ENCODE measurements at places on chromosomes 3 and 15. TPM values are rescaled to one million over a fixed set of nuclear protein-coding genes. Genes with fewer than 3 reads are reported as not detected.

DNA sequence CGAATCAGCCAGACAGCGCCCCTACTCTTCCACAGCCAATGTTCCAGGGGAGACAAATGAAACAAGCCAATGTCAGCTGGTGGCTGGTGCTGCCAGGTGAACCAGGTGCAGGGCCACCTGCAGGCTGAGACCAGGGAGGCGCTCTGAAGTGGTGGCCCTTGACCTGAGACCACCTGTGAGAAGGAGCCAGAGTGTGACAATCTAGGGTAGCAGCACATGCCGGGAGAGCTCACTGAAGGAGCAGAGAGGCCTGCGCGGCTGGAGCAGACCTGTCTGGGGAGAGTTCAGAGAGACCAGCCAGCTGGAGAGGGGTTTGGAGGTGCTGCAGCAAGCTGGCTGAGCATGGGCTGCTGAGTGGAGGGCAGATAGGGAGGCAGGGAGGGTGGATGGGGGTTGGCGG is 693 bp upstream of the STAB1 start:
- no peak overlapping the region for H3K27ac ChIP-seq
- peaks cover 14% of the 10 kb centered on the region for H3K36me3 ChIP-seq
- no peaks in the 10 kb centered on the region for H3K27me3 ChIP-seq

- H3K27me3 ChIP-seq = no peaks in the 10 kb centered on the region
- no peak for DNase-seq
- peaks cover 20% of the 10 kb centered on the region for H3K36me3 ChIP-seq
- H3K4me3 ChIP-seq = no peak overlapping the region
- no peaks in the 10 kb centered on the region for H3K4me1 ChIP-seq
- no peak overlapping the region for H3K27ac ChIP-seq
Measured at GRCh38 chr3:195692354-195692685, 28.5 kb upstream of the MUC20 start.

Gene STAB1
- total RNA-seq = 7.6 TPM

DNA sequence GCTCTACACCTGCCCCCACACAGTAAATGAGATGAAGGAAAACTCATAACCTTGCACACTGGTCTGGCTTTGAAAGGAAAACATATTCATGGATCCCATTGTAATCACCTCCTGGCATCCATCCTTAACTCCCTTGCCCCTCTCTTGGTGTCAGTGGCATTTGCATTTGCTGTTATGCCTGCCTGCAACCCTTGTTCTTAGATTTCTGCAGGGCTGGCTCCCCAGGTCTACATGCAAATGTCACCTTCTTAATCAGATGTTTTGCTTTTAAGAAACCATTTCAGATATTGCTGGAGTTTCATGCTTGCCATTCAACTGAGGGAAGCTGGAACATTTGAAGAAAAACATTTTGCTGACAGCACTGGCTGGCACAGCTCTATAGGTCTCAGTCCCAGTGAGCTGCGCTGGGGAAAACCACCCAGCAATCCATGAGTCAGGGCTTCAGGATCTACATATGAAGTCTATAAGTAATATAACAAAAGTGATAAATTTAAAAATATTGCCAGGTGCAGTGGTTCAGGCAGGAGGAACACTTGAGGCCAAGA is 19.1 kb downstream of the LRRC2 start:
- no peaks in the 10 kb centered on the region for H3K36me3 ChIP-seq
- no peak overlapping the region for H3K27ac ChIP-seq
- H3K4me1 ChIP-seq = peaks cover 6% of the 10 kb centered on the region
- no peaks in the 10 kb centered on the region for H3K27me3 ChIP-seq
- DNase-seq = no peak

GRCh38 chr15:80931191-80931590 is 58.4 kb downstream of the MESD start:
- no peak for DNase-seq
- no peak overlapping the region for H3K4me3 ChIP-seq
- no peaks in the 10 kb centered on the region for H3K4me1 ChIP-seq

DNA sequence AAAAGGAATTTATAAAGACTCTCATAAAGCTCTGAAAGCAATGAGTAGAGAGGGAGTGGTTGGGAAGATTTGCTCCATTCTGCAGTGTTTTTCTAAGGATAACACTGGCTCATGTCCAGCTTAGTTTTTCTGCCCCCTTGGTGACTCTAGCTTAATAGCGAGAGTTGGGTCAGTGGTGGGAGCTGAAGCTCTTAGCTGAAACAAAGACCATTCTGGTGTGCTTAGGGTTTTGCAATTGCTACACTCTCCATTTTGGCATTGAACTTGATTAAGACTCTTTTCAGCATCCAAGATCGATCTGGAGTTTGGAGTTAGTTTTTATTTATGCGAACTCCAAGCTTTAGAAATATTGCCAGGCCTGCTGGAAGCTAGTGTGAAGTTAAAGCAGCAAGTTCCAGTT is 98.0 kb downstream of the ATG7 start:
- no peak overlapping the region for H3K27ac ChIP-seq
- peaks cover 7% of the 10 kb centered on the region for H3K36me3 ChIP-seq
- H3K4me1 ChIP-seq = no peaks in the 10 kb centered on the region
- DNase-seq = no peak

Gene CRBN
- total RNA-seq = 47.8 TPM

GRCh38 chr3:54223063-54223462 is 100.7 kb downstream of the CACNA2D3 start:
- no peak for DNase-seq
- H3K27ac ChIP-seq = no peak overlapping the region
- no peaks in the 10 kb centered on the region for H3K27me3 ChIP-seq
- no peaks in the 10 kb centered on the region for H3K4me1 ChIP-seq
- no peak overlapping the region for H3K4me3 ChIP-seq
- H3K36me3 ChIP-seq = no peaks in the 10 kb centered on the region

DNA sequence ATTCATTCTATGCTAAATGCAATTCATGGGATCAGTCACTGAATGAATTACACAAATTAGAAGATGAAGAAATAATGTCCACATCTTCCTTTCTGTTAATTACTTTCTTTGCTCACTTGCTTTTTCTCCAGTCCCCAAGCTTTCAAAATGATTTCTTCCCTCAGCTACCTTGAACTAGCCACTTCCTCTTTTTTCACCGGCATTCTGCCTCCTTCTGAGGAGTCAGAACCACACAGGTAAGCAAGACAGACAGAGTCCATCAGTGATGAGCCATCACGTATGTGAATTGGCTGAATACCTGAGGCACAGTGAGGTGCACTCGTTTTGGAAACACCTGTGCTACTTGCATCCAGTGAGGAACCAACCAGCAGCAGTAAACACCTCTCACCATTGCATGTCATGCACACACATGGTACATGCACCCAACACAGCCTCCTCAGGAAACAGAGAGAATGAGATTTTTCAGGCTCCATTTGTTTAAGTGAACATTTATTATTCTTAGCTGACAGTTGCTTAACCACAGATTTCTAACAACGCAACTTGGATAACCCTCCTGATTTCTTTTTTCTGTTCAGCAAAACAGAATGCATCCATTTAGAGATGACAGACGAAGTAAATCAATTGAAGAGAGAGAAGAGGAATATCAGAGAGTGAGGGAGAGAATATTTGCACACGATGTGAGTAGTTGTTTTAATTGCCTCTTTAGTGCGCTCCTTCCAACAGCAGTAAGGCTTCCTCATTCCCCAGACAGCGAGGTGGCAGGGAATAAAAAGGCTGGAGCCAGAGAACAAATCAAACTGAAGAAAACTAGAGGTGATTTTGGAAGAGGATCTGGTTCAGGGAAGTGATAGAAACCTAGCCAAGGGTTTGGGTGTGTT is 69.3 kb downstream of the ARPP21 start:
- no peak for DNase-seq
- no peaks in the 10 kb centered on the region for H3K4me1 ChIP-seq
- H3K36me3 ChIP-seq = no peaks in the 10 kb centered on the region
- H3K27me3 ChIP-seq = no peaks in the 10 kb centered on the region
- H3K4me3 ChIP-seq = no peak overlapping the region
- no peak overlapping the region for H3K27ac ChIP-seq

Gene ZDHHC23
- 4.3 TPM for total RNA-seq
